Calu3 (cell line): ENCODE measurements at places on chromosomes 6 and 20. TPM values are rescaled to one million over a fixed set of nuclear protein-coding genes. Genes with fewer than 3 reads are reported as not detected.

TAPBP gene
- 443 and 488 TPM in 2 replicates for total RNA-seq

CYP21A2 gene
- 0.76 and 0.78 TPM in 2 replicates for total RNA-seq

NCR2 gene
- total RNA-seq: not detected in 2 replicates

DNA sequence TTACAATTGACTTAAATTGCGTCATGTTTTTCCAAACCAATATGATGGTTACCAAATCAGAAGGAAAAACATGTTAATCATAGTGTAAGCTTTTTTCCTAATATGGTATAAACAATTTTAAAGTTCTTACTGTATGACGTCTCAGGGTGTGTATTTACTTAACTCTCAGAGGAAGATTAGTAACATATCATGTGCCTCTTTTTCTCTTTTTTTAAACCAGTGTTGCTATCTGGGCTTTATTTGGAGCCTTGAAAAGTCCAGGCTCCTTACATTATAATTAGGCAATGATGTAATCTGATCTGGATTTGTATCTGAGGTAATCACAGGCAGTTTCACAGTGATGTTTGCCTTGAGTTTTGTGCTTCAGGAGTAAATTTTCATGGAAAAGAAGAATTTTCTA lies 20.4 kb upstream of the RAB23 start:
- H3K27me3 ChIP-seq: no peaks in the 10 kb centered on the region
- DNase-seq: no peak
- no peak overlapping the region for H3K27ac ChIP-seq

- no peak overlapping the region for H3K27ac ChIP-seq
- peaks cover 79% of the 10 kb centered on the region for H3K27me3 ChIP-seq
- no peak overlapping the region for H3K4me3 ChIP-seq
- H3K36me3 ChIP-seq: no peaks in the 10 kb centered on the region
- DNase-seq: no peak
- H3K4me1 ChIP-seq: no peaks in the 10 kb centered on the region
Measured at GRCh38 chr20:43355610-43356009, 102.1 kb upstream of the SRSF6 start.

- H3K27me3 ChIP-seq: no peaks in the 10 kb centered on the region
- DNase-seq: no peak
- peaks cover 10% of the 10 kb centered on the region for H3K36me3 ChIP-seq
Measured at GRCh38 chr6:14211562-14211942, 94.0 kb downstream of the CD83 start.

DNA sequence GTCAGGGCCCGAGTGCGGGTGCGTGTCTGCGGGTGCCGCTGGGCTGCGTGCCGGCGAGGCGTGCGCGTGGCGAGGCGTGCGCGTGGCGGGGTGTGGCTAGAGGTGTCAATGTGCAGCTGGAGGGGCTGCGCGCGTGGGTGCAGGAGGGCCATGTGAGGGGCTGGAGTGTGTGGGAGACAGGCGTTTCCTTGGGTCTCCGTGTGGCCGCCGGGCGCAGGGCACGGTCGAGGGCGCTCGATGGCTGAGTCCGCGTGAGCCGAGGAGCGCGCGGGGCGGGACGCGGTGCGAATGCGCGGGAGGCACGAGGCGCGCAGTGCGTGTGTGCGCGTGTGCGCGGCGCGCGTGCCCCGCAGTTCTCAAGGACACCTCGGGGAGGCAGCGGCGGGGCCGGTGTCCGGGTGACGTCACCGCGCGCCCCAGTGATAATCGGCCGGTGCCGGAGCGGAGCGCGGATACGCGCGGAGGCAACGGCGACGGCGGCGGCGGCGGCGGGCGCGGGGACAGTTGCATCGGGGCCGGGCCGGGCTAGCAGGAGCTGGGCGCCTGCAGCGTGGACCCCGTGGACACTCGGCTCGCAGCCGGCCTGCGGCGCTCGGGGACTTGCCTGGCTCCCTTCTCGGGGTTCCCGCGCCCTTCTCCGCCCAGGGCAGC lies 38.7 kb downstream of the YTHDF1 start:
- peaks cover 97% of the 10 kb centered on the region for H3K27me3 ChIP-seq
- peak overlapping the region; percentile 31 for H3K4me3 ChIP-seq
- peaks cover 12% of the 10 kb centered on the region for H3K36me3 ChIP-seq
- H3K4me1 ChIP-seq: no peaks in the 10 kb centered on the region
- no peak overlapping the region for H3K27ac ChIP-seq

DNA sequence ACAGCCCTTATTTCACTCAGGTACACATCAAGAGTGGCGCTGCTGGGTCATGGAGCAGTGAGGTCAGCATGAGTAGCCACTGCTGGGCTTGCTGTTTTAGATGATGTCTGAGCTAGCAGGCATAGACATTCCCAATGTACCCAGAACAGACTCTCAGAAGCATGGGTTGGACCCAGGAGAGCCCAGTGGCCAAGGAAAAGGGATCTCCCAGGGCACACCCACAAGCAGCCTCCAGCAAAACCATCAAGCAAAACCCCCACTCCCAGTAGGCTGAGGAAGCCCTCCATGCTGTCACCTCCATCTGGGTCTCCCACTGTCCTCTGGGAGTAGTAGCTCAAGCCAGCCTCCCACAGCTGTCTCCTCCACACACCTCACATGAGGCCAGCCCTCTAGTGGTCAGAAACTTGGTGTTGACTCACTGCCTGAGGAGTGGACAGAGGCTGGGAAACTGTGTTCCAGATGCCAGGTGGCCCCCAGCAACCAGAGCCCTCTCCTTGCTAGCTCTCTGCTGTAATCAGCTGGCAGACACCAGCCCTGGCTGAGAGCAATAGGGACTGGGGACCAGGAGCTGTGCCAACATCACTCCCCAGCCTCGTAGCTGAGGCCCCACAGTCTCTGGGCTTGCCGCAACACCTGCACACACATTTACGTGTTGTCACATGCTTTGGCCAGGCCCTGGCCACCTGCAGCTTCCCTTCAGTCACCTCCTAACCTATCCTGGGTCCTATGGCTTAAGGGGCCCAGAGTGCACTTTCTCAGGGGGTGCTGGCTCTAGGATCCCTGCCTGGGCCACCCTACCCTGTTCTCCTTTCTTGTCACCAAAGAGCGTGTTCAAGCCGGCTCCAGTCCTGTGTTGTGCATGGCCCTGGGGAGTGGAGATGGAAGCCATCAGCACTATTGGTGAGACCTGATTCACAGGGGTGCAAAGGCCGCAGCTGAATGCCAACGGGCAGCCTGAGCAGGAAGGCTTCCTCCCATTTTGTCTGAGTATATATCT lies 1.9 kb upstream of the AP5S1 start:
- no peaks in the 10 kb centered on the region for H3K27me3 ChIP-seq
- no peak overlapping the region for H3K4me3 ChIP-seq
- no peak overlapping the region for H3K27ac ChIP-seq
- H3K36me3 ChIP-seq: peaks cover 19% of the 10 kb centered on the region

DNA sequence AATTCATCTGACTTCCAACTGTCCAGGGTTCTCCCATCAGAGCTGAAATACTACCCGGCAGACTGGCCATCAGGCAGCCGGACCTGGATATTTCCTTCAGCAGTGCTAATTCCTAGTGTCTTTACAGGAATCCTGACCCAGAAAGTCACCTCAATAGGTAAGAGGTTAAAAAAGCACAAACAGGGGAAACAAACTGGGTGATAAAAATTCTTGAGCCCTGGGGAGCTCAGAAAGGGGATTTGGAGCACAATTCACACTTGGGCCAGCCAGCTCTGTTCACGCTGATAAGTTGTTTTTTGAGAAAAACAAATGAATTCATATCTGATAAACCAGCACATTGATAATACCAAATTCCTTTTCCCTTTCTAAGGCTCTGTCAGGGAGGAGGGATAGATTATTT lies 104.0 kb downstream of the EDN1 start:
- H3K27ac ChIP-seq: no peak overlapping the region
- DNase-seq: no peak
- peaks cover 17% of the 10 kb centered on the region for H3K4me1 ChIP-seq
- no peaks in the 10 kb centered on the region for H3K27me3 ChIP-seq
- H3K4me3 ChIP-seq: no peak overlapping the region

- no peaks in the 10 kb centered on the region for H3K27me3 ChIP-seq
- peaks cover 49% of the 10 kb centered on the region for H3K4me1 ChIP-seq
- peaks cover 5% of the 10 kb centered on the region for H3K36me3 ChIP-seq
- DNase-seq: no peak
- H3K4me3 ChIP-seq: no peak overlapping the region
- peak overlapping the region; percentile 71 for H3K27ac ChIP-seq
Measured at GRCh38 chr6:25360621-25361020, 81.4 kb downstream of the CARMIL1 start.

DNA sequence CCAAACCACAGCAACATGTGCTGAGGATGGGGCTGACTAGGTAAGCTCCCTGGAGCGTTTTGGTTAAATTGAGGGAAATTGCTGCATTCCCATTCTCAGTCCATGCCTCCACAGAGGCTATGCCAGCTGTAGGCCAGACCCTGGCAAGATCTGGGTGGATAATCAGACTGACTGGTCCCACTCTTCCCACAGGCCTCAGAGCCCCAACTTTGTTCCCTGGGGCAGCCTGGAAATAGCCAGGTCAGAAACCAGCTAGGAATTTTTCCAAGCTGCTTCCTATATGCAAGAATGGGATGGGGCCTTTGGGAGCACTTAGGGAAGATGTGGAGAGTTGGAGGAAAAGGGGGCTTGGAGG lies 1.5 kb upstream of the VEGFA start:
- no peak overlapping the region for H3K27ac ChIP-seq
- no peak overlapping the region for H3K4me3 ChIP-seq

DNA sequence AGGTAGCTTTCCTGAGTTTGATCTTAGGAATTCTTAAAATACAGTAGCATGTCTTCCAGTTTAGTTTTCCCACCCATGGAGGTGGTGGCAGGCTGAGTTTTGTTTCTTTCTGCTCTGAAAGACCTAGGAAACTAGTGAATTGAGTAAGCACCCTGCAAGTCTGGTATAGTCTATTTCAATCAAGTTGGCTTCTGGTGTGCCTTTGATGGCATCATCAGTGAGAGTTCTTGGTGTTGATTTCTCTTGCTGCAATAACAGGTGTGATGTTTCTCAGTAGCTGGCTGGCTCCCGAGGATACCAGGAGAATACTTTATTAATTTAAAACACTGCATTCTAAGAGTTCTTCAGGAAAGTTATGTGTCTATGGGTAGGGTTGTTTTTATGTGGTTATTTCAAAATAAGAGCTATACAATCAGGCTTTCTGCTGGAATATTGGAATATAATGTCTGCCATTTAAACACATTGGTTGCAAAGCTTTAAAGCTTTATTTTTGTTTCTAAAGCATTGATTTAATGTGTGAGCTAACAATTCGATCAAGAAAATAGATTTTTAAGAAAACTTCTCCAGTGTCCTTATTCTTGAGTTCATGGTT lies 19.0 kb downstream of the VAPB start:
- no peaks in the 10 kb centered on the region for H3K36me3 ChIP-seq
- peak overlapping the region; percentile 3 for H3K4me3 ChIP-seq
- H3K4me1 ChIP-seq: peaks cover 14% of the 10 kb centered on the region
